ENCODE measurements at places on chromosomes 11 and 22. TPM values are rescaled to one million over a fixed set of nuclear protein-coding genes. Genes with fewer than 3 reads are reported as not detected.

GRCh38 chr11:73152086-73152853 lies 10.2 kb upstream of the FCHSD2 start:
- peaks cover 60% of the 10 kb centered on the region for H3K4me1 ChIP-seq
- H3K36me3 ChIP-seq = no peaks in the 10 kb centered on the region
- no peaks in the 10 kb centered on the region for H3K27me3 ChIP-seq
- H3K27ac ChIP-seq = no peak overlapping the region
- peak; percentile 17 for DNase-seq

DNA sequence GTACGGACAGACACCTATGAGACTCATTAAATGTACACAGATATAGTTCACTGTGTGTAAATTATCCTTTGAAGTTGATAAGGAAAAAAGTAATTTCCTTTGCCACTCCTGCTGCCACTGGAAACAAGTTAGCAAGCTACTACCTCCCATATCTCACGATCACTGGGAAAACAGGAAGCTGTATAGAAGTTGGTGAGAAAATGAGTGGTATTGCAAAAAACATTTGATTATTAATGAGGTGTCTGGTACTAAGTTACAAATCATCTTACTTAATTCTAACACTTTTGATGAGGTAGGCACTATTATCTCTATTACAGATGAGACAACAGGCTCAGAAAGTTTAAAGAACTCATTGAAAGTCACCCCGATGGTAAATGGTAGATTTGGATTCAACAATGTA lies 68.5 kb downstream of the GAB2 start:
- peaks cover 42% of the 10 kb centered on the region for H3K4me1 ChIP-seq
- H3K27ac ChIP-seq = no peak overlapping the region
- H3K4me3 ChIP-seq = no peak overlapping the region
- peaks cover 4% of the 10 kb centered on the region for H3K36me3 ChIP-seq

Gene SPDYC
- total RNA-seq = not detected

Gene INPP5J
- 0.29 TPM for total RNA-seq

GRCh38 chr11:96173906-96174305 lies 169.1 kb downstream of the MAML2 start:
- no peak overlapping the region for H3K4me3 ChIP-seq
- H3K36me3 ChIP-seq = peaks cover 11% of the 10 kb centered on the region
- H3K27ac ChIP-seq = peak overlapping the region; percentile 43

DNA sequence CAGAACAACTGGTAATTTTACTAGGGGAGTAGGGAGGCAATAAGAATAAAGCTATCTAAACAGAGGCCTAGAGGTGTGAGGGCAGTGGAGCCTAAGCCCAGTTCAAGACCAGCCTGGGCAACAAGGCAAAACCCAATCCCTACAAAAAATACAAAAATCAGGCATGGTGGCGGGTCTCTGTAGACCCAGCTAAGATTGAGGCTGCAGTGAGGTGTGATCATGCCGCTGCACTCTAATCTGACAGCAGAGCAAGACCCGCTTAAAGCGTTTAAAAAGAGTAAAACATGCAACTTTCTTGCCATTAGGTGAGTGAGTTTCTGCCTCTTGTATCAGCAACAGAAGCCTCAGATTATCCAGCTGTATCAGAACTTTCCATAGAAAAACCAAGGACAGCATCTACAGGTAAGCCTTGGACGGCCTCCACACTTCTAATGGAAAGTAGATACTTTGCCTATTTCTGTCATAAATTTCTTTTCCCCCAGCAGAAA lies 12.1 kb downstream of the TAF1D start:
- H3K4me3 ChIP-seq = no peak overlapping the region
- peak overlapping the region; percentile 82 for H3K27ac ChIP-seq
- peaks cover 6% of the 10 kb centered on the region for H3K36me3 ChIP-seq
- no peak for DNase-seq
- no peaks in the 10 kb centered on the region for H3K27me3 ChIP-seq

Gene BMAL1
- total RNA-seq = 29.6 TPM
